ENCODE measurements at places on chromosomes 11 and 22.

DNA sequence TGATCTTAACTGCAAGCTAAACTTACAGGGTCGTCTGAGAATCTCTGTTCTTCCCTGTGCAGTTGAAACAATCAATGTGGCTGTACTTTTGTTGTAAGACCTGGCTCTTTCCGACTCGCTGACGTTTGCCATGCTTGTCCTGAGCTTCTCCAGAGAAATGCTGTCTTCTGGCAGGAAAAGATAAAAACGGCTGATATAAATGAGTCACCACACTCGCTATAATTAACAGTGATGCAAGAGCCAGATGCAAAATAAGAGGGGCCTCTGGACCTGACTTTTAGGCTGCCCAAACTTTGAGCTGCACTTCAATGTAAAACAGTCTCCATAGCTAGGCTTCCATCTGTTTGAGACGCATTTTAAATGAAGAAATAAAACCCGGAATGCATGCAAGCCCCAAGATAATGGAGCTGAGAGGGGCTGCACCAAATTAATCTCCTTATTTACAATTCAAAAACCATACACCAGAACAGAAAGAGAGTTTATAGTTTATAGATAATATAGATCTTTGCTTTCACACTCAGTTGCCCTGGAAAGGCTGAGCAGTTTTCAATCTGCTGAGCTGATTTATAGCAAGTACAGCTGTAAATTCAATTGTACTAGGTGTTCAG is 48.5 kb downstream of the WT1 start:
- no peak for DNase-seq

- DNase-seq: no peak
These were observed 1272.1 kb downstream of the BRD1 start for GRCh38 chr22:48555606-48556005.

GRCh38 chr11:57126766-57127400 is 54.9 kb upstream of the LRRC55 start:
- DNase-seq: no peak

DNA sequence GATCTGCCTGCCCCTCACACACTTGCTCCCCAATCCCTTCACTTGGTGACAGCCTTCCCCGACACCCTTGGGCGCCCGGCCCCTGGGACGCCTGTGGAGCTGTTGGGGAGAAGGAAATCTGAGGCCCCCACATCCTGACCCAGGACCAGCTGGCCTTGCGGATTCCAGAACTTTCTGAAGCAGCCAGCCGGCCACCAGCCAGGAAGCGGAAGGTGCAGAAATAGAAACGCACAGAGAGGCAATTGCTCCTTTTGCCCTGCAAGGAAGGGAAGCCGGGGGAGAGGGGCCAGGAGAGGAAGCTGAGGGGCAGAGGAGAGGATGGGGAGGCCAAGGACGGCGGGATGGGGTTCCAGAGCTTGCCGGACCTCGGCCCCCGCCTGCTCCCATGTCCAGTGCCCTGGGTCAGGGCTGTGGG is 66.7 kb upstream of the LINC01488 start:
- no peak for DNase-seq

GRCh38 chr11:34960277-34960676 is 43.9 kb downstream of the PDHX start:
- DNase-seq: no peak

DNA sequence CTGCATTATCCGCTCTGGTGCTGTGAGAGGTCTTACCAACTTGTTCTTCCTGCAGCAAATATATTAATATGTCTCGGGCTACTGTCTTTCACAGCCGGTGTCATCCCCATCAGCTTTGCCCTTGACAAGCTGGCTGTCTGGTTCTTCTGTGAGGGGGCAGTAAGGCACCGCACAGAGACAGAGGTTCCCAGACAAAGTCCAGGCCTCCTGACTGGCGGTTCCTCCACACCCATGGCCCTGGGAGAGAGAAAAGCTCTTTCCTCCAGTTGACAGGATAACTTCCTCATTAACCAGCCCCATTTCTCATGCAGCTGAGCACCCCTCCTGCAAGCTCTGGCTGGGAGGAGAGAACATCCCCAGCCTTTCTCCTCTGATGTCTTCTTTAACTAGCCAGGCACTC is 212.5 kb upstream of the SEZ6L start:
- no peak for DNase-seq

DNA sequence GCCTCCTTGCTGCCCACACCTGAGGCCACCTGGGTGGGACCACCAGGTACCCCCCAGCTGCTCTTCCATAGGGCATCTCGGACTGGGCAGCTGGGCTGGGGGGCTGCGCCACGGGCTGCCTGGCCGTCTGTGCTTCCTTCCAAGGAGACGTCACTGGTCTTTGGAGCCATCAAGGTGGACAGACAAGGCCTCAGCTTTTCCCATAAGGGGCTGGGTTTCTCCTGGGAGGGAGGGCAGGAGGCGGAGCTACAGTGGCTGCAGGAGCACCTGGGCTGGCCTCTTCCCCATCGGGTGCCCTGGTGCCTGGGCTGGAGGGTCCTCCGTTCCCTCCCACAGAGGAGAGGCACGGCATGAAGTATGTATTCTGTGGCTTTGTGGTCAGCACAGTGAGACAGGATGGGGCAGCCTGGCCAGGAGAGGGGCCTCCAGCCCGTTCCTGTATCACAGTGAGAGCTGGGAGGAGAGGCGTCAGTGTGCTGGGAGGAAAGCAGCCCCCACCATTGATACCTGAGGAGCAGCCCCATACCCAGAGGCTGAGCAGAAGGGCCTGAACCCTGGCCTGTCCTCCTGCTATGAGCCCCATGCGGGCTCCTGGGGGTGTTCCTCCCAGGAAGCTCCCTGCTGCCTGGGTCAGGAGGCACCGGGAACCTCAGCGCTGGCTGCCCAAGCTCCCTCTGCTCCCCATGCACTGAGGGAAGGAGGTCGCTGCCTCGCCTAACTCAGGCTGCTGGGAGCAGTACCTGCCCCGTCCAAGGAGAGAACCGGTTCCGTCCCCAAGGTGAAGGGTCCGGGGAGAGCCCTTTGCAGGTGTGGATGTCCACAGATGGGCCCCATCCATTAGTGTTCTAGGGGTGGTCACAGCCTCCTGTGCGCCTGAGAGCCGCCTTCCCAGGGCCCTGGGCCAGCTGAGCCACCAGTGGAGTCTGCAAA is 1075.0 kb downstream of the BRD1 start:
- DNase-seq: no peak

DNA sequence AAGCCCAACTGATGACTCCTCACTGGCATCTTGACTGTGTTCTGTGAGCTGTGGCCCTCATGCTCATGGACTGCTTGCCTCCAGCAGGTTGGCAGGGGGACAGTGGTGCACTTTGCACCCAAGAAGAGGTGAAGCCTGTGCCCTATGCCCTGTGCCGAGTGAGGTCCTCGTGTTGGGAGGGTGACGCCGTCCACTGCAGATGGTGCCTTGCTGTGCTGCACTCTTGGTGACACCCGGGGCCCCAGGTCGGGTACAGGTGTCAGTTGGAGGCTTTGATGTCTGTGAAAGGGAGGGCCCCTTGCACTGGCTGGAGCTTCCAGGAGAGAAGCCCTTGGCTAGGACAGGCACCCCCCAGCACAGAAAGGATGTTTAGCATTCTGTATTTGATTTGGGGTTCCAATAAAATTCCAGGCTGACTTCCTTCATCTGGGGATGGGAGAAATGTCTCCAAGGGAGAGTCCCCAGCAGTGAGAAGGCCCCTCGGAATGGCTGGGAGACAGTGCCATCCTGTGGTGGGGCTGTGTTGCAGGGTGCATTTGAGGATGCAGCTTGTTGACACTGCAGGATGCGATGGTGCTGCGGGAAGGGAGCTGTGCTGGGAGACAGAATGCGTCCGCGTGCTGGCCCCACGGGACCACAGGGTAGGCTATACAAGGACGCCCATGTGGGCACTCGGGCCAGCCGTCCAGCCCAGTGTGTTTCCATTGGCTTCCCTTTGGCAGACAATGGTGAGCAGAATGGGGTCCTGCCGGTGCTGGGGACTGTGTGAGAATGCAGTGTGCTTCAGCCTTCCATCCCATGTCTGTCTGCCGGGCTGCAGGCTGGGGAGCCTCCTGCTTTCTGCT is 2.5 kb upstream of the ZDHHC8 start:
- DNase-seq: no peak

All from activated B cell treated with CpG ODN at 0.5 μM for 24 hours (primary cell).